Pancreas (tissue), 10 donors: ENCODE measurements at places on chromosomes 7 and 10. TPM values are rescaled to one million over a fixed set of nuclear protein-coding genes. Genes with fewer than 3 reads are reported as not detected.
A peak's percentile ranks its signal among the peaks of the same experiment; 100 is the strongest.

DNA sequence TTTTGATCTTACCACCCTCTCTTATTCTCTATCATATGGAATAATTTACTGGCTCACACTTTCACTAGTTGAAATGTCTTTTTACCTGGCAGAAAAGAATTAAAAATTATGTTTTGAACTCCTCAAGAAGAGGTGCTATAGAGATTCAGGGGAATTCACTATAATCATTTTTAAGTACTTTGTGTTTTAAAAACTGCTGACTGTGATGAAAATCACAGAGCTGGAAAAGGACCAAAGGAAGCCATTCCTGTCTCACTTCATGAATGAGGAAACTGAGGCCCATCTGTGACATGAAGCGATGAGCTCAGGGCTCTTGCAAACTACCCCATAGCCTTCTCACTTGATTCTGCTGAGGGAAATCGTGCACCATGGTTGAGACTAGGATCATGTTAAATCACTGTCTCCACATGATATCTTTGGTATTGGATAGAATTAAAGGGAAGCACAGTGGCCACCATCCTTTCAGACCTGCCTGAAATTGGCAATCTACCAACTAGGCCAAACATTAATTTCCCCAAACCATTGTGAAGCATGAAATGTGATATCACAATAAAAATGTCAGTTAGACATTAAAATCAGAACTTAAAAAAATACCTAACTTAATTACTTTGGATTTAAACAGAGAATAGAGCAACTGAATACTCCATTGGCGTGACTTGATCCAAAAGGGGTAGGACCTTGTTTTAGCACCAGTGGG is 141.0 kb downstream of the FZD1 start:
- peak overlapping the region; percentile 0 for H3K27ac ChIP-seq
- H3K4me3 ChIP-seq = no peak overlapping the region
- no peaks in the 10 kb centered on the region for H3K36me3 ChIP-seq

BEND7 gene
- total RNA-seq = 16.2 TPM

GRCh38 chr10:49271346-49271745 is 27.6 kb upstream of the C10orf71 start:
- no peaks in the 10 kb centered on the region for H3K36me3 ChIP-seq
- no peak for DNase-seq
- H3K27ac ChIP-seq = no peak overlapping the region
- no peak overlapping the region for H3K4me3 ChIP-seq
- H3K27me3 ChIP-seq = no peaks in the 10 kb centered on the region

TUBAL3 gene
- total RNA-seq = not detected

GRCh38 chr10:85767891-85768290 is 598.7 kb downstream of the GRID1 start:
- no peaks in the 10 kb centered on the region for H3K36me3 ChIP-seq
- H3K27ac ChIP-seq = no peak overlapping the region
- H3K4me3 ChIP-seq = no peak overlapping the region
- no peaks in the 10 kb centered on the region for H3K27me3 ChIP-seq

DNA sequence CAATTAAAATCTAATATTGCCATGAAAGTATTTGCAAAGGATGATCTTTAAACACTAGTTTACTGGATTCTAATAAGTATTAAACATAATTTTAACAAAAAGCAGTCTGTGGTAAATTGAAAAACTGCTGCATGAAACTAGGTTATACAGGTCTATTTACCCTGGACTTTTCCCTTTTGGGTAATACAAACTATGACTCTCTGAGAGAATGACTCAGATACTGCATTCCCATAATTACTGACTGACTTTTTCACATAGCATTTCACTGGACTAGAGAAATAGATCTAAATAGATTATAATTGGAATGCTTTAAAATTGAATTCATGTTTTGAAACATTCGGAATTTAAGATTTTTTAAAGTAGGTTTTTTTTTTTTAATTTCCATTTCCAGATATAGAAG is 395.7 kb downstream of the THSD7A start:
- no peak overlapping the region for H3K4me3 ChIP-seq
- no peaks in the 10 kb centered on the region for H3K36me3 ChIP-seq
- H3K4me1 ChIP-seq = no peaks in the 10 kb centered on the region
- DNase-seq = no peak
- no peaks in the 10 kb centered on the region for H3K27me3 ChIP-seq

HOXA3 gene
- 0.13 TPM for total RNA-seq

PWWP2B gene
- 44.1 TPM for total RNA-seq

- no peaks in the 10 kb centered on the region for H3K4me1 ChIP-seq
- H3K36me3 ChIP-seq = no peaks in the 10 kb centered on the region
- no peak overlapping the region for H3K27ac ChIP-seq
- DNase-seq = no peak
- H3K27me3 ChIP-seq = no peaks in the 10 kb centered on the region
Observed at GRCh38 chr10:15824498-15824897, 35.8 kb downstream of the MINDY3 start.

NEUROG3 gene
- not detected for total RNA-seq

- no peaks in the 10 kb centered on the region for H3K4me1 ChIP-seq
- no peaks in the 10 kb centered on the region for H3K27me3 ChIP-seq
- no peaks in the 10 kb centered on the region for H3K36me3 ChIP-seq
- no peak overlapping the region for H3K27ac ChIP-seq
Observed at GRCh38 chr10:30750971-30751677, 121.6 kb upstream of the LYZL2 start.

DNA sequence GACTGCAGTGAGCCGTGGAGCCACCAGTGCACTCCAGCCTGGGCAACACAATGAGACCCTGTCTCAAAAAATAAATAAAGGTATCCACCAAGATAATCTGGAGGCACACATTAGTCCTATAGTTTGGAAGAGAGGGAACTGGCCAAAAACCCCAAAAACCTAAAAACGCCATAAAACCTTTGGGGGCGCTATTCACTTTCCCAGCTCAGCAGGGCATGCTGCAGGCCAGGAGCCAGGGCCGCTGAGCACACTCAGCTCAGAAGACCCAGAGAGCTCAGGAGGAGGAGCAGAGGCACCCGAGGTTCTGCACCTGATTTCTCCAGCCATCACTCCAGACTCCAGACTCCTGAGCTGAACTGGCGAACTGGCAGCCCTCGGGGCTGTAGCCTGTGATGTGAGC is 167.2 kb upstream of the IMMP2L start:
- no peaks in the 10 kb centered on the region for H3K27me3 ChIP-seq
- H3K4me1 ChIP-seq = no peaks in the 10 kb centered on the region
- H3K4me3 ChIP-seq = no peak overlapping the region
- DNase-seq = no peak

DNA sequence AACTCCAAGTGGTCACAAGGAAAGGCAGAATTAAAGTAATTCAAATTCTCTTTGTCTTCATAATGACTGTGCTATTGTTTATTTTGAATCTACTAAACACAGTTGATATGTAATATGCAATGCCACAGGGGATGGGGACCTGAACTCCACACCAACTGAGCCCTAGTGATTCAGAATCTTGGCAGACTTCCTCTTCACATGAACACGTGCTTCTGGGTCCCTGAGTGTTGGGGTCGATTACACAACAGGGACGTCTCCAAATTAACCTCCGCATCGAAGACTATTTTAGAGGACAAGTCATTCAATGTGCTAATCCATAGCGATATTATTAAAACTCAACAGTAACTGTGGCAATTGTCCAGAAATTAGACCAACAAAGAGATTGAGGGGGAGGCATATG is 95.3 kb upstream of the CARD11 start:
- no peak overlapping the region for H3K4me3 ChIP-seq
- H3K27me3 ChIP-seq = no peaks in the 10 kb centered on the region
- no peak for DNase-seq

DNA sequence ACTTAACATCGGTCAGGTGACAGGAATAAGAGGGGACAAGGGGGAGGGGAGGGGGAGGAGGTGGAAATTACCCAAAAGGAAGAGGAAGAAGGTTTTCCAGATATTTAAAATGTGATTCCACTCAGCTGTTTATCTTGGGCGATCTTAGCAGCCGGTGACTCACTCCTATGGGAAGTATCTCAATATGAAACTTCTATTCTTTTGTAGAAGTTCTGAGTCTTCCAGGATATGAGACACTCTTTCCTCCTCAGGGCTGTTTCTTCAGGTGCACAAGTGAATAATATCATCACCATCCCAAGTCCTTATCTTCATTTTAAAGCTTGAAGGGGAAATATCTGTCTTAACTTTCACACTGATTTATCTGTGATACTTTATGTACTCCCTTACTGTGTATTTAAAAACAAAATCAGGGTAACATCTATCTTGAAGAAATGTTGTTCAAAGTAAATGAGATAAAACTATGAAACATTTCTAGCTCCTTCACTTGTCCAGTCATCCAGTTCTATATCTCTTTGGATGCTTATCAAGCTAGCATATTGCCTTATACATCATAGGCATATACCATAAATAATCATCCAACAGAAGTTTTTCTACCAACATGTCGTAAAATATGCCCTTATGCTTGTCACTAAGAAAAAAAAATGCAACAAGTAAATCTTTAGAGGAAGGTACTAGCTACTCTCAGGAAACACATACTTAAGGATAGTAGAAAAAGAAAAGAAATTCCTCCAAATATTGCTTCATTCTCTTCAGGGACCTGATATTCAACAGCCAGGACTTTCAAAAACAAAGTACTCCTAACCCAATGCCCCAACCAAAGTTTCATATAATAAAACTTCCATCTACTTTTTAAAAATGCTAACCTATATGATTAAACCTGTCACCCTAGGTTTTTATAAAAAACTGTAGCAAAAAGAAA is 13.7 kb downstream of the DOCK4 start:
- no peaks in the 10 kb centered on the region for H3K27me3 ChIP-seq
- no peaks in the 10 kb centered on the region for H3K4me1 ChIP-seq
- H3K4me3 ChIP-seq = no peak overlapping the region
- no peaks in the 10 kb centered on the region for H3K36me3 ChIP-seq

DNA sequence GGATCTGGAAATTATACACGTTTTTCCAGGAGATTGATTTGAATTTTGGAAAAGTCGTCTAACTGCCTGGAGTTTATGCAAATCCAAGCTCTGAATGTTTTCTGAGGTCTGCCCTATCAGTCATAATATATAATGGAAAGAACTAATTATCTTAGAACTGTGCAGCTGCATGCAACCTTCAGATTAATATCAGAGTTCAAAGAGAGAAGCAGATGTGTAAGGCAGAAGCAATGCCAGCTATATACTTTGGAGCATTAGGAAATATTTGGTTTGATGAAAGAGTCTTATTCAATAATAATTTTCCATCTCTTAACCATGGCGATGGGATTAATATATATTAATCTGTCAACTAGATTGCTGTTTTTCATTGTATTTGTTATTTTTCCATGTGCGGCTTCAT is 500.9 kb downstream of the NEBL start:
- no peaks in the 10 kb centered on the region for H3K27me3 ChIP-seq
- no peak for DNase-seq
- H3K27ac ChIP-seq = no peak overlapping the region
- no peaks in the 10 kb centered on the region for H3K36me3 ChIP-seq
